ENCODE measurements at places on chromosomes 3 and 15. TPM values are rescaled to one million over a fixed set of nuclear protein-coding genes. Genes with fewer than 3 reads are reported as not detected.

SKOR1 gene
- 0.19 TPM for total RNA-seq

ARGFX gene
- total RNA-seq, result not detected

SLC28A1 gene
- not detected for total RNA-seq

PRR20G gene
- not detected for total RNA-seq

SERINC4 gene
- total RNA-seq, result 0.20 TPM

ZNF710 gene
- 14.1 TPM for total RNA-seq

CHDH gene
- total RNA-seq, result 0.53 TPM

PDE12 gene
- 30.3 TPM for total RNA-seq

SERPINI1 gene
- 3.0 TPM for total RNA-seq

DNA sequence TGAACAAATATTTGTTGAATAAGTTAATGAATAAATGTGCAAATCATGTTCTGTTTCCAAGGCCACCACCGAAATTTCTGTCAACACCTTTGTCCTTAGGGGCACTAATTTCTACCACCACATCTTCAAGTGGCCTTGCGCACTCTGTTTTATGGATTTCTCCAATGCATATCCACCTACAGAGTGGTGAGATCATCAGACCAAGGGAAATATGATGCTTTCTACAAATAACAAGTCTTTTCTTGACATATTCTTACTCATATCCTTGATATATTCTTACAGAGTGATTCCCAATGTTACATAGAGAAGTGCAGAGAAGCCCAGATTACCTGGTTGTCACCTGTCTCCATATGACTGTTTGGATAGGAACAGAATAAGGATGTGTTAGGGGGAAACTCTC, 36.1 kb upstream of the TMCO5A start:
- H3K36me3 ChIP-seq, result no peaks in the 10 kb centered on the region
- no peak for DNase-seq
- H3K27me3 ChIP-seq, result peaks cover 11% of the 10 kb centered on the region

GRCh38 chr3:61927332-61927731, 366.0 kb downstream of the PTPRG start:
- no peak overlapping the region for H3K4me3 ChIP-seq
- no peaks in the 10 kb centered on the region for H3K27me3 ChIP-seq
- H3K4me1 ChIP-seq, result no peaks in the 10 kb centered on the region
- no peak for DNase-seq
- no peak overlapping the region for H3K27ac ChIP-seq

GRCh38 chr15:35757361-35757760, 211.4 kb upstream of the DPH6 start:
- H3K4me1 ChIP-seq, result no peaks in the 10 kb centered on the region
- no peak overlapping the region for H3K4me3 ChIP-seq
- H3K36me3 ChIP-seq, result no peaks in the 10 kb centered on the region
- peaks cover 25% of the 10 kb centered on the region for H3K27me3 ChIP-seq
- no peak overlapping the region for H3K27ac ChIP-seq
- DNase-seq, result no peak

GRCh38 chr3:100706365-100706764, 2.9 kb upstream of the TFG start:
- no peak for DNase-seq
- no peak overlapping the region for H3K4me3 ChIP-seq
- no peak overlapping the region for H3K27ac ChIP-seq
- peaks cover 18% of the 10 kb centered on the region for H3K4me1 ChIP-seq
- H3K27me3 ChIP-seq, result no peaks in the 10 kb centered on the region

DNA sequence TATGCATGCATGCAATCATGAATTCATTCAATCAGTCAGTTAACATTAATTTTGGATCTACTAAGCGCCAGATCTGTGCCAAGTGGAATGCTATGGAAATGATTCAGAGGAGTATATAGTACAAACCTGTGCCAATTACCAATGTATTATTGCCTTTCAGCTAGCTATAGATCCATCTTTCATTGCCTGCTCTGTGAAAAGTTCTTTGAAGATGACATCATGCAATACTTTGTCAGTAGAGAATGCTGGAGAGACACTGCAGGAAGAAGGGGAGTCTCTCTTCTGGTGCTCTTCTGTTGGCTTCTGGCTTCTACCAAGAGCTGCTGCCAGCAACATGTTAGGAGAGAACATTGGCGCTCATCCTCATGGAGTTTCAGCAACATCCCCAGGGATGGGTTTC, 81.0 kb upstream of the LMCD1 start:
- no peak for DNase-seq
- H3K27ac ChIP-seq, result no peak overlapping the region
- H3K4me1 ChIP-seq, result no peaks in the 10 kb centered on the region
- H3K4me3 ChIP-seq, result no peak overlapping the region

GRCh38 chr3:21533002-21533401, 218.0 kb downstream of the ZNF385D start:
- H3K4me3 ChIP-seq, result no peak overlapping the region
- no peak for DNase-seq
- no peaks in the 10 kb centered on the region for H3K27me3 ChIP-seq
- H3K36me3 ChIP-seq, result no peaks in the 10 kb centered on the region
- H3K4me1 ChIP-seq, result no peaks in the 10 kb centered on the region
- H3K27ac ChIP-seq, result no peak overlapping the region

DNA sequence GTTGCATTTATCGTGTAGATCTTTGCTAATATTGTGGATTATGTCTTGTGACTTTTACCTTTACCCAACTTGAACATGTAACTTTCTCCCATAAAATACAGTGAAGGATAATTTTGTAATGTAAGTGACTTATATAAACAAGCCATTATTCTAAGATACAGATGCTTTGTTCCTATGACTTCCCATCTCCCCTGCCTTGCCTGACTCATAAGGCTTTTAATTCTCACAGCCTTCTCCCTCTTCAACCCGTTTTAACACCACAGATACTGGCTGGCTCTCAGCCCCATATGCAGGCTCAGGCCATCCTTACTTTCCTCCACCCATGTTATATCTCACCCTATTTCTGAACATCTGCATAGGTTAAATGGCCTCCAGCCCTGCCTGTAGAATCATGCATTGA, 4.1 kb downstream of the CCNDBP1 start:
- no peaks in the 10 kb centered on the region for H3K27me3 ChIP-seq
- DNase-seq, result no peak
- peaks cover 37% of the 10 kb centered on the region for H3K36me3 ChIP-seq
- H3K4me1 ChIP-seq, result peaks cover 38% of the 10 kb centered on the region
- H3K4me3 ChIP-seq, result no peak overlapping the region

- no peak for DNase-seq
- no peak overlapping the region for H3K4me3 ChIP-seq
- H3K36me3 ChIP-seq, result no peaks in the 10 kb centered on the region
- H3K27ac ChIP-seq, result no peak overlapping the region
- H3K4me1 ChIP-seq, result peaks cover 7% of the 10 kb centered on the region
Observed at GRCh38 chr15:75156326-75157215, 45.1 kb upstream of the C15orf39 start.

DNA sequence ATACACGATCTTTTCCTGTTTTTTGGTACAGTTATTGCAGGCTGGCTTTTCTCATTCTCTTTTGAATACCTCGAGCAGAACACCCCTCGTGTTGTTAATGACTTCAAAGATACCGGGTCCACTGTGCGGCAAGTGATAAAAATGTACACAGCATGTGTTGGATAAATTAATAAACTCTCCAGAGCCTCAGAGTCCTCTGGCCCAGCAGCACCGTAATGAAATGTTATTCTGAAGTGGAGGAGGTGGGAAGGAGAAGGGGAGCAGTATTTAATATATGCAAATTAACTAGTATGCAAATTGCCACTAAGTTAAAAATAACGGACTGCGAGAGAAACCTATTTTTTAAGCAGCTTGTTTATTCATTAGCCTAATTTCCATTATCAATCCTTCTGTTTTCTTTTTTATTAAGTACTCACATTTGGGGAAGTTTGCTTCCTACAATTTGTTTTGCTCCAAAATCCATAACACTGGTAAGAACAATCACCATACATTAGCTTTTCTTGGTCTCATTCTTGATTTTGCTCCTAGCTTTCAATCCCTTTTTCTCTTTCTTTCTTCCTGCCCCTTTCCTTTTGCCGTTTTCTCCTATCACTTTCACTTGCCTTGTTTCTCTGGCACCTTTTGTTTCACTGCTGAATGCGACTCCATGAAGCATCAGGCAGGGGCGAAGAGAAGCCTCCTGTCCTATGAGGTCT, 462.3 kb upstream of the PPP2R3A start:
- DNase-seq, result no peak
- no peak overlapping the region for H3K27ac ChIP-seq
- no peaks in the 10 kb centered on the region for H3K36me3 ChIP-seq

DNA sequence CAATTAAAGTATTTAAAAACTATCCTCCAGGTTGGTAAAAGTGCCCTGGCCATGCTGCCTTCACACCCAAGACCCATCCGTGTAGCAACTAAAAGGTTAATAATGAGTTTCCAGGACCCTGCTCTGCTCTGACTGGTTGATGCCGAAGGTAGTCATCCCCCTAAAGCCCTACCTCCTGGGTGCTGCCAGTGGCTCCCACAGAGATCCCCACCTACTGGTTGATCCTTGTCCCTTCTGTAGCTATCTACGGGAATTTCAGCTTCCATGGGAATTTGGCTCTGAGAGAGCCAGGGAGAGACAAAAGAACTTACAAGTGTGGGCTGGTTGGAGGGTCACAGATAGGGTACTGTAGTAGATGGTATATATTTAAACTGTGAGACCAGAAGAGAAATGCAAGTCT, 110.6 kb upstream of the NANOGP8 start:
- no peaks in the 10 kb centered on the region for H3K4me1 ChIP-seq
- H3K27me3 ChIP-seq, result peaks cover 5% of the 10 kb centered on the region
- H3K4me3 ChIP-seq, result no peak overlapping the region
- no peak overlapping the region for H3K27ac ChIP-seq
- DNase-seq, result no peak

DNA sequence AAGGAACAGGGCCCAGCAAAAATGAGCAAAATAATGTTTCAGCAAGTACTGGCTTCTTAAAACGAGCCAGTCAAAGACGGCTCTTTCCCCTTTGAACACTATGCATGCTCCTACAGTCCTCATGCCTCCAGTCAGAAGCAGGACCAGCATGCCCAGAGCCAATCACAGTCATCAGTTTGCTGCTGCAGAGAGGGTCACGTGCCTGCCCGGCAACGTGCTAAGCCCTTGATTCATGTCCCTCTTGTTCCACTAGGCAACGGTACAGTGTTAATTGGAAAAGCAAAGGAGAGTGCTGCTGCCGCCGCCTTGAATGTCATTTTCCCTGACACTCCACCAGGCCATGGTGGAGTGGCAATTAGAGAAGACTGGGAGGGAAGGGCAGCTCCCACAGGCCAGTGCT, 500.1 kb downstream of the OCA2 start:
- H3K36me3 ChIP-seq, result no peaks in the 10 kb centered on the region
- DNase-seq, result no peak
- H3K4me1 ChIP-seq, result no peaks in the 10 kb centered on the region
- no peaks in the 10 kb centered on the region for H3K27me3 ChIP-seq
- H3K27ac ChIP-seq, result no peak overlapping the region

GRCh38 chr3:143751643-143752178, 96.6 kb downstream of the SLC9A9 start:
- H3K36me3 ChIP-seq, result no peaks in the 10 kb centered on the region
- no peak for DNase-seq
- no peak overlapping the region for H3K4me3 ChIP-seq
- peak overlapping the region; percentile 64 for H3K27ac ChIP-seq
- no peaks in the 10 kb centered on the region for H3K27me3 ChIP-seq

GRCh38 chr15:73744293-73744692, 8.9 kb downstream of the INSYN1 start:
- peaks cover 17% of the 10 kb centered on the region for H3K27me3 ChIP-seq
- no peak overlapping the region for H3K27ac ChIP-seq
- H3K4me3 ChIP-seq, result no peak overlapping the region
- no peak for DNase-seq

DNA sequence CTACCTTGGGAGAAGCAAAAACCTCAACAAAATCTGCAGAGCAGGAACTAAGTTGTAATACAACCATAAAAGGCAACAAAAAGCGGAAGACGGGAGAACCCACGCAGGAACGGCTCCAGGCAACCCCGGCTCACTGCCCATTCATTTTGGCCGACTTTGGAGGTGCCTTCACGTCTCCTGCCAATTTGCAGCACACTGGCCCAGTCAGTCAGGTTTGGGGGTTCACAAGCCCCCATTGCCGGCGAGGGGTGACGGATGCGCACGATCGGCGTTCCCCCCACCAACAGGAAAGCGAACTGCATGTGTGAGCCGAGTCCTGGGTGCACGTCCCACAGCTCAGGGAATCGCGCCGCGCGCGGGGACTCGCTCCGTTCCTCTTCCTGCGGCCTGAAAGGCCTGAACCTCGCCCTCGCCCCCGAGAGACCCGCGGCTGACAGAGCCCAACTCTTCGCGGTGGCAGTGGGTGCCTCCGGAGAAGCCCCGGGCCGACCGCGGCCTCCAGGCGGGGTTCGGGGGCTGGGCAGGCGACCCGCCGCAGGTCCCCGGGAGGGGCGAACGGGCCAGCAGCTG, 463 bp downstream of the TERC start:
- no peaks in the 10 kb centered on the region for H3K27me3 ChIP-seq
- H3K36me3 ChIP-seq, result peaks cover 3% of the 10 kb centered on the region
- peak; percentile 72 for DNase-seq
- H3K27ac ChIP-seq, result peak overlapping the region; percentile 98

- no peaks in the 10 kb centered on the region for H3K4me1 ChIP-seq
- H3K36me3 ChIP-seq, result no peaks in the 10 kb centered on the region
- DNase-seq, result no peak
Observed at GRCh38 chr3:17983106-17983505, 240.7 kb upstream of the TBC1D5 start.

- H3K27me3 ChIP-seq, result no peaks in the 10 kb centered on the region
- H3K36me3 ChIP-seq, result peaks cover 8% of the 10 kb centered on the region
- DNase-seq, result no peak
- peaks cover 15% of the 10 kb centered on the region for H3K4me1 ChIP-seq
Observed at GRCh38 chr3:111732252-111732879, 126.7 kb upstream of the PHLDB2 start.

DNA sequence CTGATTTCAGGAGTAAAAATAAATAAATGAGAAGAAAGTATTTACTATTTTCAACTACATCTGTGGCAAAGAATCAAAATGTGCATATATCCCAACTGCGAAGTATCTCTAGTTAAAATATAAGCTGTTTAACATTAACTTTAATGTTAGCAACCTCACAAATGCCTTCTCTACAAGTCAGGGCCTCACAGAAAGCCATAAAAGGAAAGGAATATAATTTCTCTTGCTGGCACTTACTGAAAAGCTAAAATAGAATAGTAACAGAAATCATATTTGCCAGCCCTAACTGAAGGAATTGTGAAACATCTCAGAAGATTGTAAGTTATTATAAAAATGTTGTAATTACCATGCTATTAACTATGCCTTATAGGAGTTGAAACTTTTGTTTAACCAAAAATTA, 65.1 kb upstream of the MBNL1 start:
- no peaks in the 10 kb centered on the region for H3K27me3 ChIP-seq

All from activated CD8-positive, alpha-beta memory T cell treated with anti-CD3 and anti-CD28 coated beads, Interleukin-2, amount 10 ng/mL, durations not matched to agents 7 days and 5 days (primary cell).